ENCODE measurements at places on chromosomes 7 and 10.
A peak's percentile ranks its signal among the peaks of the same experiment; 100 is the strongest.

GRCh38 chr7:47373871-47374451, 207.9 kb downstream of the TNS3 start:
- DNase-seq, result no peak

DNA sequence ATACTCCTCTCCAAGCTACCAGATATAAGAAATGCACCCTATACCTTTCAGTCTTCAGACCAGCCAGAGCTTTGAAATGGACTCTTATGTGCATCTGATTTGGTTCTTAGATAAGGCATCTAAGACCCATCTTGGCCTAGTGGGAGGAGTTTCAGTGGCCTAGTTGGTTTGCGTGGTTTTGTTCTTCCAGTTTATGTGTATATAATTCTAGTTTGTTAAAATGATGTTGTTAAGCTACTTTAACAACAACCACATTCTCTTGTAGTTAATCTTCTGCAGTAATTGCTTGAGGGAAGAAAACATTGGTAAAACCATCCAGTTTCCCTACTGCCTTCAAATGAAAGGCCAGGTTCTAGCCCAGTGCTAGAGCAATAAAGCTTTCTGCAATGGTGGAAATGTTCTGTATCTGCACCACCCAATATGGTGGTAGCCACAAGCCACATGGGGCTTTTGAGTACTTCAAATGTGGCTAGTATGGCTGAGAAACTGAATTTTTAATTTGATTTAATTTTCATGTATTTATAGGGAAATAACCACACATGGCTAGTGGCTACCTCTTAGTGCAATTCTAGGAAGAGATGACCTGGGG, 66.3 kb downstream of the KLHDC10 start:
- DNase-seq, result no peak

DNA sequence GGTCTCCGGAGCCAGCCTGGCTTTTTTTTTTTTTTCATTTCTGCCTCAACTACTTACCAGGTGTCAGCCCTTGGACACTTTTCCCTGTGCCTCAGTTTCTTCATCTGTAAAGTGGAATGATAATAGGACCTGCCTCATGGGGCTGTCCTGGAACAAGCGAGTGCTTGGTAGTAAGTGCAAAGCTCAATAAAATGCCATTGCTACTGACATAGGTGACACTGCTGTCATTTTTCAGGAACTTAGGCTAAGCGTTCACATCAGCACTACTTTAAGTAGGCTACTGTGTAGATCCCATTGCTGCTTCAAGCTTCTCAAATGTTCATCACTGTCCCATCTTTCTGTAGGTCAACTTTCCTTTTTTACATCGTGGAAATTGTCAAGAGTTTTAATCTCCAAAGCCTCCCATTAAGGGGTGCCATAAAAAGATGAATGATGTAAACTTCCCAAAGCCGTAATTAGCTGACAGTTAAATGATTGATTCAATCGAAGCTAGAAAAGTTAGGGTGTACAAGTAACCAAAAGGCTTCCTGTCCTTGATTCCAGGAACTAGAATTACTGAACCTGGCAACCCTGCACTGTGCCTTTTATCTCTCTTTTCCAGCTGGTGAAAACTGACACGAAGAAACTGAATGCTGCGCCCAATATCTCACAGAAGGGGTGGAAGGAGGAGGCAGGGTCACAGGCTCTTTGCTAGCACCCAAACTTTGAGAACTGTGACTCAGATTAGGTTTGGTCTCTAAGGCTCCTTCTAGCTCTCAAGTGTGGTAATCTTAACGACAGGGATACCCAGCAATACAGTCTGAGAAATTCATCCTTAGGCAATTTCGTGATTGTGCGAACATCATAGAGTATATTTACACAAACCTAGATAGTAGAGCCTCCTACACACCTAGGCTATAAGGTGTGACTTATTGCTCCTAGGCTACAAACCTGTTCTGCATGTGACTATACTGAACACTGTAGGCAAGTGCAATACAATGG, 861 bp upstream of the USP6NL start:
- DNase-seq, result no peak

GRCh38 chr10:77673101-77673500, 35.5 kb upstream of the KCNMA1 start:
- DNase-seq, result no peak

DNA sequence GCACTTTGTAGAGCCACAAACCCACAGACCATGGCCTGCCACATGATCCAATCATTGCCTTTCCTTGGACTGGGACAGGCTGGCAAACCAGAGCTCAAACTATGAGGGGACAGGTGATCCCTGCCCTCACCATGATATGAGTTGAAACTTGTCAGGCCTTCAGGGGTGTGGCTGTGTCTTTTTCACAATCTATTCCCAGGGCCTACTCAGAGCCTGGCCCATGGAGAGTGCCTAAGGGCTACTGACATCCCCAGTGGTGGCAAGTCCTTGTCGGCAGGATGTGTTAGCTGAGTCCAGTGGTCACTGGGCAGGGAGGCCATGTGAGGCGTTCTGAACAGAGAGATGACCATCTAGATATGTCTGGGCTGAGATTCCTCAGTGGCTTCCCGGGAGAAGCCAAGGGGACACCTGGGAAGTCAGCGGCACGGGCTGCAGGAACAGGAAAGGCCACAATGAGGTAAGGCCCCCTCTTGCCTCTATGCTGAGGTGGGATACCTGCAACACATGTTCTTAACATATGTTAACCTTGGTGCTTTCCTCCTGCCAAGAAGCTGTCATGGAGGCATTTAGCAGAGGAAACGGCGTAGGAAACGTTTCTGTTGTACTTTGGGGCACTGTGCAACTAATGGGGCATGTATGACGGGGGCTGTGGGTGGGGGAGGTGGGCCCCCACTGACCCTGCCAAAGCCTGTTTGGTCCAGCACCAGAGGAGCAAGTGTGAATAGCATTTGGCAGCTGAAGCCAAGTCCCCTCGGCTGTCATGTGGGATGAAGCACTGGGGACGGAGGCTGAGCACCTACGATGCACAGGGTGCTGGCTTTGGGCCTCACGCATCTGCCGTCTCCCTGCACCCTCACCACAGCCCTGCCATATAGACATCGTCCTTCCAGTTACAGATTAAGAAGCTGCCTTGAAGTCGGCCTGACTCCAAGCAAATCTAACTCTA, 384.0 kb downstream of the RPS24 start:
- no peak for DNase-seq

GRCh38 chr7:111855842-111856227, 293.5 kb upstream of the IMMP2L start:
- no peak for DNase-seq

GRCh38 chr7:134140889-134141867, 14.0 kb downstream of the LRGUK start:
- peak; percentile 20 for DNase-seq

DNA sequence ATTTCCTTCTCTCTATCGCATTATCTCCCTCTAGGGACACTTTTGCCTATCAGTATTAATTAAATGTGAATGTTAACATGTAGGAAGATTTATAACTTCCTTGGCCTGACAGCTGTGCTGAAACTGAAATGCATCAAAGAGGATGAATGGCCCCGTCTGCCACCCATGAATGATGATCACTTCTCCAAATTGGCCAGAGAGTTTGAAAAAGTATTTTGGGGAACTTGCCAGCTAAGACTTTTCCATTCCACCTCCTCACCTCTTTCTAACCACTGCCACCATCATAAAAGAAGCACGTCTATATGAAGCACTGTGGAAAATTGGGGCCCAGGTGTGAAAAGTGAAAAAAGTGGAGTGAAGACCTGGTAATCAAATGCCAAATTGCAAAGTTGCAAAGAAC, 25.4 kb upstream of the ST8SIA6 start:
- DNase-seq, result no peak

- DNase-seq, result no peak
These were observed 584.7 kb downstream of the GALNT17 start for GRCh38 chr7:71716690-71717089.

- DNase-seq, result no peak
These were observed 175.5 kb upstream of the SEMA3A start for GRCh38 chr7:84370114-84370513.

DNA sequence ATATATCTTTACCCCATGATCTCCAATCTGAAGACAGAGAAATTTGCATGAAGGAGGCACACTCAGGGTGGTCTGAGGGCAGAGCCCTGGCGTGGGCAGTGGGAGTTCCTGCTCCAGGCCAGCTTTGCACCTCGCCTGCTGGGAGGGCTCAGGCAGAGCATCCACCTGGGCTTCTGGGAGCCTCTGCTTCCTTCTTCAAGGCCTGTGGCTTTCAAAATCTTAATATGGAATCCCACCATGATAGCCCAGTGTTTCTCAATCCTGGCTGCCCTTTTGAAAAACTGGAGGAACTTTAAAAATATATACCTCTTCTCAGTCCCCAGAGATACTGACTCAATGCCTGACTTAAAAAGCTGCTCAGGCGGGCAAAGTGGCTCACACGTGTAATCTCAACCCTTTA, 36.7 kb upstream of the PSAP start:
- no peak for DNase-seq

DNA sequence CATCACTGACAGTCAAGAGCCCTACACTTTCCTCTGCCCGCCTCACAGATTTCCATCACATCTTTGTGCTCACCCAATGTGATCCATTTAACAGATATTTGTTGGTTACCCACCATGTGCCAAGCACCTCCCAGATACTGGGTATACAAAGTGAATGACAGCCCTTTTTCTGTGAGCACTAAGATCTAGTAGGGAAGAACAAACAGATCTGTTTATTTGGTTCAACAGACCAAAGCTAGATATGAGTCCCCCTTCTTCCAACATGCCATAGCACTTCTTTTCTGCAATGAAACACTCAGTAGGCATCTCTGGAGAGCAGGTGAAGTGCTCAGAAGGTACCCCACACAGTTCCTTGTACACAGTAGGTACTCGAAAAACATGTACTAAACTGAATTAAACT, 101.4 kb downstream of the HIPK2 start:
- no peak for DNase-seq

- peak; percentile 1 for DNase-seq
These were observed 203.1 kb upstream of the VSTM2A start for GRCh38 chr7:54339073-54339472.

GRCh38 chr7:128453836-128454804, 1.6 kb upstream of the HILPDA start:
- DNase-seq, result peak; percentile 91

DNA sequence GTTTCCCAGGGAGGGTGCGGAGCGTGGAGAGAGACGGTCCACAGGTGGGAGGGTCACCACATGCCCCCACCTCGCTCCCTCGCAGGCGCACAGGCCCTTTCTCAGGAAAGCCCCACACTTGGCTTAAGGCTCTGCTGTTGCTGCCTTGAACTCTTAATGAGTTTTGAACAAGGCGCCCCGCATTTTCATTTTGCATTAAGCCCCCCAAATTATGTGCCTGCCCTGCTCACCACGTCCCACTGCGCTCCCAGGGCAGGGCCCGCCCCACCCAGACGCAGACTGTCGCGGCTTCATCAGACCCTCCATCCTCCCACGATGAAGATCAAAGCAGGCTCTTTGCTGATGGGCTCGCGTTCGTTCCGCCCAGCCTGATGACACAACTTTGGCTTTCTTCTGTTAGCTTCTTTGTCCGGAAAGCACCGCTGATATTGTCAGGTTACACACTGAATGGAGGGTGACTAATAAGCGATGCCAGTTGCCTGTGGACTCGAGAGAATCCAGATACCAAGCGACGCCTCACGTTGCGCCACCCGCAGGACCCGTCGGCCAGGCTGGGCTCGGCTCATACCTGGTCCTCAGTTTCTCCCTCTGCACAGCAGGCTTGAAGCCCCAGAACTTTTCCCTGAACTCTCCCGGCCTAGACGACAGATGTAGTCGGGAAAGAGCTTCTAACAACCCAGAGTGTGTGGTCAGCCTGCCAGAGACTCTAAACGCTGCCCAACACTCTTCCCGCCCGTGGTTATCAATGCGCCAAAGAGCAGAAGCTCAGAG, 9.5 kb downstream of the CALML3 start:
- DNase-seq, result no peak

DNA sequence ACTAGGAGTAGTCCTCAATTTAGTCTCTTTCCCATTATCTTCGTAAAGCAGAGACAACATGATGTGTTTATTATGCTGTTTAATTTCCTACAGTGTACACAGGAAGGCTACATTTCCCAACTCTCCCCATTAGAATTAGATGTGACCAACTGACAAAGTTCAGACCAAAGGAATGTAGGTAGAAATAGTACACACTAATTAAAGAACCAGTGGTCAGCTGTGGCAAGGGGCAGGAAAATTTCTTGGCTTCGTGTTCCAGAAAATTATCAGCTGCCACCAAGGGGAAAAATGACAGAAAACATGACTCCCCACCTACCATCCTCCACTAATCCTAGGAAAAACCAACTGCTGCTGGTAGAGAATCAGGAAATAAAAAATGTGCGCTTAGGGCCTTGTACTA, 125.6 kb downstream of the PPP1R3A start:
- DNase-seq, result no peak

DNA sequence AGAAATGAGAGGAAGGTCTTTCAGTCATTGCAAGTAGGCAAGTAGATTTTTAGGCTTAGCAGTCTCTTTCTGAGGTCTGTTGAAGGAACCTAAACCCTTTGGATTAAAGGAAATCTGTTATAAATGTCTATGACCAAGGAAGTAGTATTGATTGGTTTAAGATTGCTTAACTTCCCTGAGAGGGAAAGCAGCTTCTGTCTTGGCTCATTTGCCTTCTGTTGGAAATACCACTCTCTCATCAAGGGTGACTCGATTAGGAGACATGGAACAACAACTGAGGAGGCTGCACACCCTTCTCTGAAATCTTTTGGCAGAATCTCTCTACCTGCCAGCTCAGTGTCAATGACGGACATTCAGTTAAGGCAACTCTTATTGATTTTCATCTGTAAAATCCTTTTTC, 282.9 kb downstream of the PRKG1 start:
- DNase-seq, result no peak

GRCh38 chr10:78719276-78719675, 349.5 kb upstream of the ZMIZ1 start:
- DNase-seq, result no peak

GRCh38 chr10:1530871-1531517, 206.3 kb downstream of the ADARB2 start:
- no peak for DNase-seq

GRCh38 chr10:112981553-112981952, 31.5 kb downstream of the TCF7L2 start:
- DNase-seq, result no peak

DNA sequence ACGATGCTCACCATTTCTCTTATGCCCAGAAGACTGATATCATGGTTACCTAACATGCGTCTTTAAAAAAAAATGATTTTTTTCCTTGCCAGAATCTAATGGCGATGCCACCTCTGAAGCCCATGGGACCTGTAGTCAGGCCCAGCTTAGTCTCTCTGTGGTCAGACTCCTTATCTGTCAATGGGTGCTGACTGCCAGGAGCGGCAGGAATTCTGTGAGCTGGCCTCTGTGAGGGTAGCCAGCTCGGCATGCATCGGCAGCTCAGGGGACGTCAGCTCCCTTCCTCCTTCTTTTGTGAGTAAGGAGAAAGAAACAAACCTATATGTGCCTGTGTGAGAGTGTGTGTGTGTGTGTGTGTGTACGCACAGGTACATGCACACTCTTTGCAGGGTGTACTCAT, 49.9 kb upstream of the ZRANB1 start:
- DNase-seq, result no peak

- no peak for DNase-seq
These were observed 106.7 kb downstream of the CUX1 start for GRCh38 chr7:101924171-101924570.

Measured in astrocyte of the cerebellum (primary cell).